Dermis microvascular lymphatic vessel endothelial cell (primary cell): ENCODE measurements at places on chromosomes 3 and 15. TPM values are rescaled to one million over a fixed set of nuclear protein-coding genes. Genes with fewer than 3 reads are reported as not detected.

C3orf20 gene
- not detected in 2 replicates for total RNA-seq

RTP3 gene
- not detected in 2 replicates for total RNA-seq

TGM5 gene
- not detected in 2 replicates for total RNA-seq

THOC7 gene
- total RNA-seq, result 27.9 and 44.0 TPM in 2 replicates

GOLGA8R gene
- total RNA-seq, result 0.25 and 0.26 TPM in 2 replicates

MST1R gene
- total RNA-seq, result 0.13 TPM in 2 replicates

TRMT10C gene
- total RNA-seq, result 23.9 and 26.3 TPM in 2 replicates

PP2D1 gene
- not detected in 2 replicates for total RNA-seq

IREB2 gene
- total RNA-seq, result 17.7 and 25.7 TPM in 2 replicates

LIPH gene
- total RNA-seq, result 0.13 TPM in 1 of 2 replicates, not detected in the other

SPINK8 gene
- total RNA-seq, result not detected in 2 replicates

ZNF502 gene
- total RNA-seq, result 1.9 and 2.5 TPM in 2 replicates

CACNA1D gene
- not detected in 2 replicates for total RNA-seq

NOX5 gene
- total RNA-seq, result under 0.01 TPM in 1 of 2 replicates, not detected in the other

AHSG gene
- total RNA-seq, result under 0.01 TPM in 1 of 2 replicates, not detected in the other

DPPA4 gene
- not detected in 2 replicates for total RNA-seq

TP63 gene
- under 0.01 TPM in 1 of 2 replicates, not detected in the other for total RNA-seq

MESP2 gene
- not detected in 2 replicates for total RNA-seq

RBP2 gene
- not detected in 2 replicates for total RNA-seq

SLC9C1 gene
- total RNA-seq, result under 0.01 and 0.13 TPM in 2 replicates

TIGIT gene
- total RNA-seq, result not detected in 2 replicates

SH2D7 gene
- total RNA-seq, result not detected in 2 replicates

CIB1 gene
- 40.1 and 47.3 TPM in 2 replicates for total RNA-seq

CYP8B1 gene
- not detected in 2 replicates for total RNA-seq

GOLGA8J gene
- total RNA-seq, result not detected in 2 replicates
